ENCODE measurements at places on chromosomes 2 and 18.

DNA sequence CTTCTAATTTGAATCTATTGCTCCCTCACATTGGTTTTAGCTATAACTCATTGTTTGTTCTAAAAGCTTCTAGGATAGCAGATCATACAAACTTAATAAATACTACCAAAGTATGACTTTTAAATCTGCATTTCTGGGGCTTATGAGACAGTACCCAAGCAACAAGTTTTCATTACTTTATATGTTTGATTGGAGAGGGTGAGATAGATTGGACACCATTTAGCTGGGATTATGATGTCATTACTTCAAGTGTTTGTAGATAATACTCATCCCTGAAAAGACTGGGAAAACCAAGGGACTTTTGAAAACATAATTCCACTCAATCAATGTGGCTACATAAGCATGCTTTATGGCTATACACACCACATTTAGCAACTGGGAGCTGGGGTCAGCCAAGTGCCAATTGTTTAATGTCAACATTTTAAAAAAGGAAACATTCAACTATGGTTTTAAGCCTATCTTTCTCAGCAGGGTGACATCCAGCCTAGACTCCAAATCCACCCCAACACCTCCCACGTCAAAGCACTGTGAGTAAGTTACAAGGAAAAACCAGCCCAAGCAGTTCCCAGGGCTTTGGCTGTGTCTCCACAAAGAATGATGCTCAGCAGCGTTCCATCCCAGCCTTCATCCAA, 119.9 kb downstream of the ETAA1 start:
- H3K4me1 ChIP-seq: no peaks in the 10 kb centered on the region
- H3K27me3 ChIP-seq: peaks cover 12% of the 10 kb centered on the region
- H3K4me3 ChIP-seq: no peak overlapping the region
- no peak overlapping the region for H3K27ac ChIP-seq
- H3K36me3 ChIP-seq: no peaks in the 10 kb centered on the region

DNA sequence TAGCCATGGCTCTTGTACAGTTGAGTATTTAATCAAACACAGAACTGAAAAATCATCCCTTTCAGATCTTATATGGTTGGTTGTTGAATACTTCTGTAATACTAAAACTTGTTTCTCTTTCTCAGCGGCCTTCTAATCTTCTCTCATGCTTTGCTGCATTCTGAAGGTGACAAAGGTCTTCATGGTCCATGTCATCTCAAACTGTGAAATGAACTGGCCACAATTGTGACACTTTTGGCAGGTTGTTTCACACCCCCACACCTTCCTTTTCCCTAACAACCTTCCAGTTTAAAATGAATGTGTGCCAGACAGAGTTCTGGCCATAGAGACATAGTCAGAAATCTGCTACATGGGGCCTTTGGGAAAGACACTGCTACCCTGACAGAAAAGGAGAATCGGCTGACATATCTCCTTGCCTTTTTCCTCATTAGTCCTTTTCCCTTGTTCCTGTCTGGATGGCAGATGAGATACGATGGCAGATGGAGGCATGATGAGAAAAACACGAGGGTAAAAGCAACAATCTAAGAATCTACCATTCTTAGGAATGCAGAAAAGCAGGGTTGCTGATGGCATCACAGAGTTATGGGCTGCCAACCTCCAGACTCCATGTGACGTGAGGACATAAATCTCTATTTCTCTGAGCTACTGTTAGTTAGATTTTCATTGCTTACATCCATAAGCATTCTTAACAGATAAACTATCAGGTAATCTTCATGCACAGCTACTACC, 106.5 kb downstream of the PIGN start:
- H3K36me3 ChIP-seq: peaks cover 18% of the 10 kb centered on the region
- no peak for ATAC-seq
- H3K4me1 ChIP-seq: no peaks in the 10 kb centered on the region
- no peak overlapping the region for H3K27ac ChIP-seq
- H3K27me3 ChIP-seq: no peaks in the 10 kb centered on the region
- no peak overlapping the region for H3K4me3 ChIP-seq

GRCh38 chr18:52615321-52615720, 275.3 kb downstream of the DCC start:
- no peaks in the 10 kb centered on the region for H3K36me3 ChIP-seq
- H3K27me3 ChIP-seq: no peaks in the 10 kb centered on the region
- H3K27ac ChIP-seq: no peak overlapping the region
- H3K4me3 ChIP-seq: no peak overlapping the region
- H3K4me1 ChIP-seq: no peaks in the 10 kb centered on the region
- no peak for ATAC-seq

- no peak overlapping the region for H3K4me3 ChIP-seq
- ATAC-seq: no peak
- H3K36me3 ChIP-seq: no peaks in the 10 kb centered on the region
- H3K27me3 ChIP-seq: peaks cover 15% of the 10 kb centered on the region
- no peak overlapping the region for H3K27ac ChIP-seq
Measured at GRCh38 chr2:172753610-172754009, 18.0 kb downstream of the RAPGEF4 start.

- no peaks in the 10 kb centered on the region for H3K27me3 ChIP-seq
- H3K36me3 ChIP-seq: no peaks in the 10 kb centered on the region
- no peak overlapping the region for H3K27ac ChIP-seq
- no peaks in the 10 kb centered on the region for H3K4me1 ChIP-seq
- no peak overlapping the region for H3K4me3 ChIP-seq
- ATAC-seq: no peak
Measured at GRCh38 chr18:8777846-8778245, 72.5 kb downstream of the MTCL1 start.

DNA sequence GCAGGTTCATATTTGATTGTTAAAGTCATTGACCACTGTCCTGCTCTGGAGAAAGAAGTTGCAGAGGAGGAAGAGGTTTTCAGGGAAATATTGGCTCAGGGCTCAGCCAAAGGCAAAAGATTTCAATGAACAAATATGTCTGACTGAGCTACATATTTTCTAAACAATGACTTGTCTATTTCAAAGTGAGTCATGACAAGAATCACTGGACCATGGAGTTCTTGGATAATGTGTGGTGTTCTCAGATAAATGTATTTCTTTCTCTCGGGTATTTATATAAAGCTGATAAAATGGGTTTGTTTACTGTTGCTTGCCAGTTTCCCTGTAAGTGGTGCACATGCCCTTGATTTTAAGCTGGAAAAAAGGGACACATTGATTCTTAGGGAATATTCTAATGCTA, 34.3 kb upstream of the RMP24 start:
- no peaks in the 10 kb centered on the region for H3K4me1 ChIP-seq
- H3K27me3 ChIP-seq: no peaks in the 10 kb centered on the region
- no peak overlapping the region for H3K27ac ChIP-seq
- H3K4me3 ChIP-seq: no peak overlapping the region
- H3K36me3 ChIP-seq: no peaks in the 10 kb centered on the region

DNA sequence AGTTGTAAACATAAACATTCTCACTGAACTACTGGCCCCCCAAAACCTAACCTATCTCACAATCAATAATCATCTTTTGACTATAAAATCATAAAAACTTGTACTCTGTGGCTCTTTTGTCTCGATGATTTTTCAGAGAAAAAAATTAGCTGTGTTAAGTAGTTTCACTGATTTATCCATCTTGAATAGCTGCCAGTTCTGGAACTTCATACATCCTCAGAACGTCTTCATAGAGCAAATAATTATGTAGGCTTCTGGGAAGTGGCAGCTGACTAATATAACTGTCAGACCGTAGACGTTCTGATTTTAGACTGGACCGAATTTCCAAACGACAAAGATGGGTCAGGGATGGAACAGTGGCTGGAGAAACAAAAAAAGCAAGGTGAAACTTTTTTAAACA, 97.3 kb upstream of the CHAC2 start:
- peaks cover 52% of the 10 kb centered on the region for H3K36me3 ChIP-seq
- H3K4me1 ChIP-seq: no peaks in the 10 kb centered on the region
- H3K27ac ChIP-seq: no peak overlapping the region
